IMR-90 (cell line): ENCODE measurements at places on chromosomes 11 and 22. TPM values are rescaled to one million over a fixed set of nuclear protein-coding genes. Genes with fewer than 3 reads are reported as not detected.

Gene MMP13
- total RNA-seq: not detected in 2 replicates

Gene TMEM184B
- total RNA-seq: 9.1 and 9.2 TPM in 2 replicates

DNA sequence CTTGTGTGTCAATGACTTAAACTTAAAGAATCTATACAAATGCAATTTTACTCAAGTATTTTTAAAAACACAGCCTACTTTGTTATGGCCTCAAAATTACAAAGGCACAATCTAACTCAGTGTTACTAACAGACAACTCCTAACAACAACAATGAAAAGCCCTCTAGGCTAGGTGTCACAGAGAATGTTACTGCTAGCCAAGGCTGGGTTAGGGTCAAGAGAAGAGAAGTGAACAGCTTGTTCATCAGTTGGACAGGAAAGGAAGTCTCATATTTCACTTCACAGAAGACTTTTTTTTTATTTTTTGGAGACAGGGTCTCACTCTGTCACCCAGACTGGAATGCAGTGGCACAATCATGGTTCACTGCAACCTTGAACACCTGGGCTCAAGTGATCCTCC is 26.0 kb downstream of the CLDN25 start:
- H3K27ac ChIP-seq: no peak overlapping the region
- DNase-seq: peak; percentile 5
- no peaks in the 10 kb centered on the region for H3K4me1 ChIP-seq

- no peaks in the 10 kb centered on the region; the same call in 1 of the 2 replicates for H3K27me3 ChIP-seq
- no peak overlapping the region for H3K4me3 ChIP-seq
- H3K36me3 ChIP-seq: no peaks in the 10 kb centered on the region
- H3K27ac ChIP-seq: no peak overlapping the region
- H3K4me1 ChIP-seq: no peaks in the 10 kb centered on the region; the same call in 1 of the 2 replicates
These were observed 41.4 kb downstream of the ARL14EP start for GRCh38 chr11:30364139-30364836.

Gene SIK3
- 8.2 and 17.2 TPM in 2 replicates for total RNA-seq

Gene CALCA
- total RNA-seq: not detected in 2 replicates

GRCh38 chr22:49446145-49446758 is 381.4 kb downstream of the BRD1 start:
- no peaks in the 10 kb centered on the region for H3K36me3 ChIP-seq
- DNase-seq: no peak
- H3K27ac ChIP-seq: no peak overlapping the region
- no peaks in the 10 kb centered on the region for H3K27me3 ChIP-seq
- H3K4me1 ChIP-seq: no peaks in the 10 kb centered on the region

Gene PACS1
- total RNA-seq: 7.3 and 8.6 TPM in 2 replicates

DNA sequence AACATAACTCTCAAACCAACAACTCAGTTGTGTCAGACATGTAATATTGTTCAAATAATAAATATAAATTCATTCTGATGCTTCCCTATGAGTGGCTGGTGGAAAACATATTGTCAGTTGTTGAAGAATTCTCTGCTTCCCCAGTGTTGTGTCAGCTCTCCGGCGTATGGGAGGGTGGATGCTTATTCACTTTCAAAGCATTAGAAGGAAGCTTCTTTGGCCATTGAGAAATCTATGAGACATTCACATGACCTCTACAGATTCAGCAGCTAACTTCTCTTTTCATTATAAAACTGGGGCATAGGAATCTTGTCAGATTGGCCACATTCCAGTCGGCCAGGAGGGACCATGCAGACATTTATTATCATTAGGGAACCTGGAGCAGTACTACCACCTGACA is 2.9 kb downstream of the OR51V1 start:
- H3K4me1 ChIP-seq: peaks cover 2% of the 10 kb centered on the region; the same call in 1 of the 2 replicates
- DNase-seq: peak; percentile 75
- no peaks in the 10 kb centered on the region for H3K27me3 ChIP-seq
- H3K4me3 ChIP-seq: no peak overlapping the region
- H3K27ac ChIP-seq: no peak overlapping the region
